Left ventricle myocardium superior (tissue), 1 donor: ENCODE measurements at places on chromosomes 4 and X. TPM values are rescaled to one million over a fixed set of nuclear protein-coding genes. Genes with fewer than 3 reads are reported as not detected.

DNA sequence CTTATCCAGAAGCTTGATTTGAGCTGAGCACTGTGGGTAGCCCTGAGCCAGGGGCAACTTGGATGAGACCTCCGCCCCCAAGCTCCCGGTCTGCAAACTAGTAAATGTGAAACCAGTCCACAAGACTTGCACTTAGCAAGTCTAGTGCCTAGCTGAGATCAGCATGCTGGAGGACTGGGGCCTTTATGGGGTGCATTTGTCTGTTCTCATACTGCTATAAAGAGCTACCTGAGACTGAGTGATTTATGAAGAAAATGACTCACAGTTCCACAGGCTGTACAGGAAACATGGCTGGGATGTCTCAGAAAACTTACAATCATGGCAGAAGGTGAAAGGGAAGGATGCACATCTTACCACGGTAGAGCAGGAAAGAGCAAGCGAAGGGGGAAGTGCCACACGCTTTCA, 42.1 kb upstream of the HOPX start:
- no peak for DNase-seq

GRCh38 chr4:78291277-78291676, 234.2 kb downstream of the FRAS1 start:
- DNase-seq = no peak

DNA sequence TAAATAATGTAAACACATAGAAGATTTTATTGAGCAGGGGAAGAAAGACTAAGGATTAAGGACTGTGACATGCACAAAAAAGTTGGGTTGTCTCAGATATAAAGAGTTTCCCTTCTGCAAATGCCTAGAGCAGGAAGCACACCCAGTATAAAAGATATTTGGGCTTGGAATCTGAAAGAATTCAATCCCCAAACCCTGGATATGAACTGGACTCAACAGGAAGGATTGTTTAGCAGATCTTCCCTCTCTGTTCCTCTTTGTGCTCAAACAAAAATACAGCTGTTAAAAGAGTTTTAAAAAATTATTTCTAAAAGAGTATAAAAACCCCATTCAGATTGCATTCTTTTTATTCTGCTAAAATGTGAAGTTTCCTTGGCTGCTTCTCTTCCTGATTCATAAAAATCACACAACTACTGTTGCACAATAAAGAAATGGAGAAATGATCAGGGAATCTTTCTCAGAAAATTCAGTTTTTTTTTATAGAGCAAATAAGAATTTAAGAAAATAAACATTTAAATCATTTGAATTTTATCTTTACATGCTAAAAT, 71.4 kb downstream of the PDLIM5 start:
- no peak for DNase-seq

DNA sequence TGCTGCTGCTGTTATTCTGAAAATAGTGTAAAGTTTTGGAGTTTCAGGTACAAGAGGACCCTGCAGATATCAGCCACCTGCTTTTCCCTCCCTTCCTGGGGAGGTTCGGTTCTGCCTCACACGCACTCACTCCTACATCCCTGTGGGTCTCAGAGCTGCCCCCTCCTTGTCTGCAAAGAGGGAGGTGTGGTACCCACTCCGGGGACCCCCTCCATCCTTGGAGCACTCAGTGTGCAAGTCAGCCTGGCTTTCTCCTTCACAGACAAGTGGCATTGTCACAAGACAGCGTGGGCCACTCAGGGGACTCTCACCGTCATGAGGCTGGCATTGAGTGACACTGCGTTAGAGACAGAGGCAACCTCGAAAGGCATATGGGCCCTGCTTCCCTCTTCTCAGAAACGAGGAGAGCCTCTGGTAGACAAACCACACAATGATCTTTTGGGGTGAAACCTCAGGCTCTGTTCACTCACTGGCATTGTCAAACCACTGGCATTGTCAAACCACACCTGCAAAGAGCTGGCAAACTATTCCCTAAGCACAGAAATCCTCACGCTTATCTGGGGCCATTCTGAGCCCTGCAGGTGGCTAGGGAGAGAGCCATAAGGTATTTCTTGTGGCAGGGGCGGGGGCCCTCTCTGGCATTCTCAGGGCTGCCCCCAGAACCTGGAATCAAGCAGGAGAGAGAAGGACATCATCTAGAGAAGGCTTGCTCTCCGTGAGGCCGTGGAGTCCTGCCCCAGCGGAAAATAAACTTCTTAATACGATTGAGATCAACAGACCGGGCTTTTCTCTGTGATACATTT, 285.0 kb downstream of the SHOX start:
- DNase-seq = no peak

- DNase-seq = no peak
These were observed 61.6 kb upstream of the CD99 start for GRCh38 chrX:2629316-2630007.

- DNase-seq = no peak
These were observed 43.5 kb downstream of the MID1 start for GRCh38 chrX:10576777-10577447.

The HTRA3 gene
- total RNA-seq = 95.6 TPM

The KDM6A gene
- total RNA-seq = 13.5 TPM

GRCh38 chr4:112860830-112861690, 188.4 kb upstream of the ANK2 start:
- DNase-seq = no peak

The FATE1 gene
- not detected for total RNA-seq

DNA sequence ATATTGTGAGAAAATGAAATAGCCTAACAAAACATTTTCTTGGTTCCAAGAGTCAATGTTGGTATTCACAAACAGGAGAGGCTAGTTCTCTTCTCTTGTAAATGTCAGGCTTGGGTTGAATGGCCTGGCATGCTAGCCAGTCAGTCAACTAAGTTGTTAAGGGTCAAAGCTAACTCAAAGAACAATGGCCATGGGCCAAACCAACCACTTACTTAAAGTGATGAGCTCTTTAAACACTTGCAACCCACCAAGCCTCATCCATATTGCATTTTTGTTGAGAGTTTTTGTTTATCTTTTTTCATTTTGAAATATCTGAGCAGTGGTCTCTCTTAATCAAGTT, 394.5 kb downstream of the RAB28 start:
- DNase-seq = no peak

The USP17L26 gene
- total RNA-seq = not detected

- DNase-seq = no peak
These were observed 54.9 kb downstream of the PHOX2B start for GRCh38 chr4:41693629-41694028.

GRCh38 chrX:71912156-71912555, 1.5 kb downstream of the NHSL2 start:
- DNase-seq = no peak

DNA sequence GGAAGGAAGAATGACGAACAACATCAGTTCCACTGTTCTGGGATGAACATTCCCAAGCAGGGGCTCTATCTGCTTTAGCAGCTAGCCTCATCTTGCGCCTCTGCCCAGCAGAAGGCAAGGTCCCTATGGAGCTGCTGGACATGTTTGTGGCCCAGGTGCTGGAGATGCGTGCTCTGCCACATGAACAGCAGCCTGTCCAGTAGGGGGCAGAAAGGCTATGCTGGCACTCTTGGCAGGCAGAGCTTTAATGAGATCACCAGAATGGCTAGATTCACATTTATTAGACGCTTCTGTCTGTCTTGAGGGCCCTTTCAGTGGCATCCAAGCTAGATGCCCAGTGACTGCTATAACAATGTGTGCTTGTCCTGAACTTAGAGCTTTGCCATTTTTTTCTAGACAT, 1826.0 kb downstream of the STIM2 start:
- peak; percentile 34 for DNase-seq

The STPG2 gene
- total RNA-seq = 0.15 TPM

The PABPC1L2A gene
- not detected for total RNA-seq

The CLNK gene
- total RNA-seq = not detected

The CHRDL1 gene
- 4.4 TPM for total RNA-seq

The IRS4 gene
- not detected for total RNA-seq

The RAB41 gene
- total RNA-seq = not detected

DNA sequence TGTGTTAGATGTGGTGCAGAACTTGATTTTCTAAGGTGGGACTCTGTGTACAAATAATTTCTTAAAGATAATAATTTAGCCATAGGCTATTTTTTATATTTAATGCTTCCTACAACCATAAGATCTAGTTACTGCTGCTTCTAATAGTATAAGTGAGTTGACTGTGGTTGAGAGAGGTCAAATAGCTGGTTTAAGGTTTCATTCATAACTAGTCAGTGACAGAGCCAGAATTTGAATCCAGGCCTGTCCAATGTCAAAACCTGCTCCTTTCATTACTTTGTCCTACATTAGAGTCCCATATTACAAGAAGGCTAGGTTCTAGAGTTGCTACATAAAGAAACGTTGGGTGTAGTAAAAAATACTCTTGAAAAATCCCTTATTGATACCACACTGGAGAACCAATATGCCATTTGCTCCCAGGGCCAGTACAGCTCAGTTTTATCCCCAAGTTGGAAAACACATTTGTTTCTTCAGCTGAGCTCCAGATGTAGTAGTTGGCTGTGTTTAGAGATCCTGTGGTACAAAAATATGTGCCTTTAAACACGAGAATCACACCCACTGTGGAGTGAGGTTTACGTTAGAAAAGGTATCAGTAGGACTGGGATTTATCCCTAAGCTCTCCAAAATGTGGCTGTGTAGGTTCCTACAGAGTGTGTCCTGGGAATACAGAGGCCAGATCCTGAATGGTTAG, 84.3 kb downstream of the REPS2 start:
- DNase-seq = no peak

DNA sequence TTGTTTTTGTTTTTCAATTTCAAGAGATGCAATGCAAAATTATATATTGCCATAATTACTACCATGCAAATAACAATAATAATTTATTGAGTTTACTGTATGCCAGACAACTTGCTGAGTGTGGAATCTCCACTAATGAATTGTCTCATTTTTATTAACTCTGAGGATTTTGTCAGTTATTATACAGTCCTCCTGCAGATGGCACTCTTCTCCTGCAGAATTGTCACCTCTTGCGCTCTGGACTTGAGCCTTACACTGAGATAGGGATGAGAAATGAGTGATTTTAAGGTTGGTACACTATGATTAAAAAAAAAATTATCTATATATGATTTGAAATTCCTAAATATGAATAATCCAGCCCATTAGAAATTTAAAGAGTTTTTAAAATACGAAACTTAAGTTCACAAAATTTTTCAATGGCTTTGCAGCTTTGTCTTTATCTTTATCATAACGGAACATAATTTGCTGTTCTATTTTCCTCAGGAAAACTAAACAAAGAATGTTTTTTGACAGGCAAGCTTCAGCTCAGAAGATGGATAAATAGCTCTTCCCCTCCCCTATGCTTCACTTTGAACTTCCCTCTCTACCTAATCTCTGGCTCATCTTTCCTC, 12.7 kb upstream of the PAQR3 start:
- DNase-seq = no peak

The MYOZ2 gene
- total RNA-seq = 792 TPM

The DMD gene
- total RNA-seq = 131 TPM

The ADH1B gene
- total RNA-seq = 110 TPM

GRCh38 chr4:123893011-123893981, 496.7 kb downstream of the SPRY1 start:
- DNase-seq = peak; percentile 37

The SSX4 gene
- total RNA-seq = not detected
